CD4-positive, CD25-positive, alpha-beta regulatory T cell (primary cell): ENCODE measurements at places on chromosomes 7 and 10. TPM values are rescaled to one million over a fixed set of nuclear protein-coding genes. Genes with fewer than 3 reads are reported as not detected.

GRCh38 chr7:20438694-20439376 lies 108.1 kb downstream of the ITGB8 start:
- H3K4me1 ChIP-seq, result no peaks in the 10 kb centered on the region
- no peaks in the 10 kb centered on the region for H3K36me3 ChIP-seq
- H3K27ac ChIP-seq, result no peak overlapping the region
- no peak for DNase-seq
- H3K27me3 ChIP-seq, result no peaks in the 10 kb centered on the region

Gene PILRA
- total RNA-seq, result 13.2 TPM

Gene ARHGEF35
- 3.5 TPM for total RNA-seq

DNA sequence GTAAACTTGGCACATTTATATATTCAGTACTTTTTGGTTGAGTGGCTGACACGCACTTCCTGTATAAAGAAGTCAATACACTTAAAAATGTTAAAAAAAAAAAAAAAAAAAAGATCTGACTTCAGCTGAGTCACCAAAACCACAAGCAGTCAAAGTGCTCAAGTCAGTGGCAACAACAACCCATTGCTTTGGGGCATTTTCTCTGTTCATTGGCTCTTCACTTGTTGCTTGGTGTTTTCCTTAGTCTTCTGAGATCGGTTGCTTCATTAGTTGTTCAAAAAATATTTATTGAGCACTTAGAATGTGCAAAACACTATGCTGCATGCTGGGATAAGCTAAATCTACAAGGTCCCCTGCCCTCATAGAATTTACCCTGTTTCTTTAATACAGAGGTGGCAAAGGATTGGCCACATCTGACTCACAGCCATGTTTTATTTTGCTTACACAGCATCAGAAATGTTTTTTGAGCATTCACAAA lies 63.7 kb downstream of the ZNRF2 start:
- H3K27me3 ChIP-seq, result no peaks in the 10 kb centered on the region
- DNase-seq, result peak; percentile 94
- H3K27ac ChIP-seq, result peak overlapping the region; percentile 93
- peak overlapping the region; percentile 78 for H3K4me3 ChIP-seq
- peaks cover 74% of the 10 kb centered on the region for H3K4me1 ChIP-seq
- H3K36me3 ChIP-seq, result no peaks in the 10 kb centered on the region

GRCh38 chr7:108629651-108630400 lies 60.2 kb downstream of the DNAJB9 start:
- no peaks in the 10 kb centered on the region for H3K4me1 ChIP-seq
- H3K4me3 ChIP-seq, result no peak overlapping the region
- no peak for DNase-seq
- no peak overlapping the region for H3K27ac ChIP-seq

Gene NFE2L3
- total RNA-seq, result 10.9 TPM

Gene SPDYE5
- not detected for total RNA-seq

GRCh38 chr10:110901954-110902819 lies 16.8 kb downstream of the BBIP1 start:
- no peak overlapping the region for H3K27ac ChIP-seq
- no peak for DNase-seq
- H3K4me1 ChIP-seq, result no peaks in the 10 kb centered on the region

Gene SDHAF3
- total RNA-seq, result 9.8 TPM

DNA sequence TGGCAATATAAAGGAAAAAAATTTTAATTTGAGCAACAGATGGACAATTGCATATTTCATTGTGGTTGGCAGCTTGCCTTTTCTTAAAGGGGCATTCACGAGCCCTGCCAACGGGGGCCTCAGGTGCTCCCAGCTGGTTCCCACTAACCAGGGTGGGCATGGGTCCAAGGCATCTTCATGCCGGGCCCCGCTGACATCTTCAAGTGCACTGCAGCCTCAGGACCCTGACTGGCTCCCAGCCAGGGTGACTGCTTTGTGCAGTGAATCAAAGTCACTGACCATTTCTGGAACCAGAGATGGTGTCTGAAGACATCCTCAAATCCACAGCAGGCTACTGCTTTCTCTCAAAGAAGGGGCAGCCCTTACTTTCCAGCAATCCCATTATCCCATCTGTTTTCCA lies 275.2 kb upstream of the MGMT start:
- no peaks in the 10 kb centered on the region for H3K36me3 ChIP-seq
- H3K27me3 ChIP-seq, result no peaks in the 10 kb centered on the region
- H3K4me1 ChIP-seq, result no peaks in the 10 kb centered on the region
- no peak overlapping the region for H3K4me3 ChIP-seq

DNA sequence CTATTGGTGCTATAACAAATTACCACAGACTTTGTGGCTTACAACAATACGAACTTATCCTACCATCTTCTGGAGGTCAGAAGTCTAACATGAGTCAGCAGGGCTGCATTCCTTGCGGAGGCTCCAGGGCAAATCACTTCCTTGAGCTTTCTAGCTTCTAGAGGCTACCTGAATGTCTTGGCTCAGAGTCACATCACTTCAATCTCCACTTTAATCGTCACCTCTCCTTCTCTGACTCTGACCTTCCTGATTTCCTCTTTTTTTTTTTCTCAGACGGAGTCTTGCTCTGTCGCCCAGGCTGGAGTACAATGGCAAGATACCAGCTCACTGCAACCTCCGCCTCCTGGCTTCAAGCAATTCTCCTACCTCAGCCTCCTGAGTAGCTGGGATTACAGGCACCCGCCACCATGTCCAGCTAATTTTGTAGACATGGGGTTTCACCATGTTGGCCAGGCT lies 44.6 kb upstream of the ANAPC16 start:
- no peaks in the 10 kb centered on the region for H3K4me1 ChIP-seq
- no peaks in the 10 kb centered on the region for H3K27me3 ChIP-seq
- H3K27ac ChIP-seq, result no peak overlapping the region
- DNase-seq, result no peak
- peaks cover 2% of the 10 kb centered on the region for H3K36me3 ChIP-seq

GRCh38 chr10:34739915-34740314 lies 75.2 kb downstream of the PARD3 start:
- no peak overlapping the region for H3K27ac ChIP-seq
- no peak for DNase-seq
- no peaks in the 10 kb centered on the region for H3K4me1 ChIP-seq
- no peaks in the 10 kb centered on the region for H3K36me3 ChIP-seq

GRCh38 chr10:63348245-63348850 lies 117.4 kb downstream of the JMJD1C start:
- no peak overlapping the region for H3K27ac ChIP-seq
- H3K4me1 ChIP-seq, result no peaks in the 10 kb centered on the region
- H3K27me3 ChIP-seq, result no peaks in the 10 kb centered on the region
- H3K4me3 ChIP-seq, result no peak overlapping the region
- no peak for DNase-seq
